ENCODE measurements at places on chromosomes 11 and 22.

GRCh38 chr11:75387736-75388294 lies 11.5 kb upstream of the RPS3 start:
- DNase-seq: no peak

DNA sequence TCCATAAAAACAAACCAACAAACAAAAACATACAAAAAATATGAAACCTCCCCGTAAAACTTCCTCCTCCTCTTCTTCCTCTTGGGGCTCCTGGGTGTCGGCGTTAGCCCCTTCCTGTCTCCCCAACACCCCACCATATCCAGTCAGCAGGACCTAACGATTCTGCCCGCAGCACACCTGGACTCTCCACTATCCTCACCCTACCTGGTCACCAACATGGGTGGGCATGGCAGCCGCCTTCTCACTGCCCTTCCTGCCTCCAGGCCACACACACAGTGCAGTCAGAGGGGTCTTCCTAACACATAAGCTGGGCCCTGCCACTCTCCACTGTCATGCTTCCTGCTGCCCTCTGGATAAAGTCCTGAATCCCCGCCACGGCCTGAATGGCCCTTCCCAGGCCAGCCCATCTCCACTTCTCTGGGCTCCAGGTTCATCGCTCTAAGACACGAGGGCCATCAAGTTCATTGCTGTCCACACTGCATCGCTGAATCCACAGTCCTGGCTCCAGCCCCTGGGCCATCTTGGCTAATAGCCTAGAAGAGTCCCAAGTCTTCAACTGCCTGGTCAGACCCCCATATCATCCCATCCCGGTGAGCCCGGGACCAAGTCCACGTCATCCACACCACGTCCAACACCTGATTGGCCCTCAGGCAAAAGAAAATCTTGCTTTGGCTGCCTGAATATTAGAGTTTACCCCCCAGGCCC lies 76.2 kb downstream of the IGLL1 start:
- DNase-seq: no peak

DNA sequence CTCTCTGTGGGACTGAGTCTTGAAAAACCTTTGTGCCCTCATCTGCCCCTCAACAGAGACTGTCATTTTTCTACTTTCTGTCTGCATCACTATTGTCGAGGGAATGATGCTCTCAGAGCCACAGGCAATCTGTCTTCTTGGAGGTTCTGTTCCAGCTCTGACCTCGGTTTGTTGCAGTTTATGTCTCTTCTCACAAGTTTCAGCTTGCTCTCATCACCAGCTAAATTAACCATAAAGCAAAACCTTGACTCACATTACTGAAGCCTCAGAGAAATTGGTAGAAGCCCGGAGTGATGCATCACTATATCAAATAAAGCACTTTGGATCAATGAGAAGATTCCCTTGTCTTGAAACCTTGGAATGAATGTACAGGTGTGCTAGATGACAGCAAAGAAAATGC lies 60.6 kb upstream of the BLID start:
- no peak for DNase-seq

DNA sequence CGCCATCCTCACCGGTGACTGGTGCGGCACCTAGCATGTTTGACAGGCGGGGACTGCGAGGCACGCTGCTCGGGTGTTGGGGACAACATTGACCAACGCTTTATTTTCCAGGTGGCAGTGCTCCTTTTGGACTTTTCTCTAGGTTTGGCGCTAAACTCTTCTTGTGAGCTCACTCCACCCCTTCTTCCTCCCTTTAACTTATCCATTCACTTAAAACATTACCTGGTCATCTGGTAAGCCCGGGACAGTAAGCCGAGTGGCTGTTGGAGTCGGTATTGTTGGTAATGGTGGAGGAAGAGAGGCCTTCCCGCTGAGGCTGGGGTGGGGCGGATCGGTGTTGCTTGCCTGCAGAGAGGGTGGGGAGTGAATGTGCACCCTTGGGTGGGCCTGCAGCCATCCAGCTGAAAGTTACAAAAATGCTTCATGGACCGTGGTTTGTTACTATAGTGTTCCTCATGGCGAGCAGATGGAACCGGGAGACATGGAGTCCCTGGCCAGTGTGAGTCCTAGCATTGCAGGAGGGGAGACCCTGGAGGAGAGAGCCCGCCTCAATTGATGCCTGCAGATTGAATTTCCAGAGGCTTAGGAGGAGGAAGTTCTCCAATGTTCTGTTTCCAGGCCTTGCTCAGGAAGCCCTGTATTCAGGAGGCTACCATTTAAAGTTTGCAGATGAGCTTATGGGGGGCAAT lies 1.1 kb downstream of the NEAT1 start:
- DNase-seq: no peak

GRCh38 chr11:119055901-119056300 lies 1.1 kb downstream of the HYOU1 start:
- peak; percentile 52 for DNase-seq

DNA sequence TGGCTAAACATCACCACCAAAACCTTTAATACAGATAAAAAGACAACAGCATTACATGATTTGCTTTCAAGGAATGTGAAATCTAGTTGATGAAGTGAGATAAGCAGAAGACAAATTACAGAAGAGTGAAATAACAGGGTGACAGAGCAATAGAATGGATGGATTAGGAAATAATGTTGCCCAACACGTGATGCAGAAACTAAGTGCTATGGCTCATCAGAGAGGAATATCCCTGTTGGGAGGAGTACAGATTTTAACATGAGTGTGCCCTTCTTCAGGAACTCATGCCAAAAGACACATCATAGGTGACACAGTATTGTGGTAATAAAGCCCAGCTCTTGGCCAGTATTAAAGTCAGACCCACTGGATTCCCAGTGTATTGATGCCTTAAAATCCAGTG lies 176.6 kb upstream of the RAG2 start:
- no peak for DNase-seq

- peak; percentile 60 for DNase-seq
Observed at GRCh38 chr22:28904211-28904896, 21.0 kb downstream of the ZNRF3 start.

DNA sequence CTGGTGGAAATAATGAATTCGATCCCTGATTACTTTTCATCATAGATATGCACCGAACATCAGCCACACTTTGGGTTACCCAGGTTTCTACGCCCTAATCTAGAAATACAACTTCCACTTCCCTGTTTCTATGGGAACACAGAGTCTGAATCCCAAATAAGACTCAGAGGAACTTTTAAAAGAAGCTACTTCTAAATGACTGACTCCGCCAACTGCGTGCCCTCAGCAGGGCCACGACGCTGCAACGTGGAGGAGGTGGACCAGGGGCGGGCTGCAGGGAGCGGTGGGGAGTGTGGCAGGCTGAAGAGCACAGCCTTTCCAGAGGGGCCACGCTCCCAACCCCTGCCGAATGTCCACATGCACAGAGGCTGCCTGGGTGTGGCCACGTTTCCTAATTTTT lies 304.0 kb downstream of the SHANK2 start:
- DNase-seq: no peak

- DNase-seq: peak; percentile 27
Observed at GRCh38 chr11:9357041-9357440, 27.4 kb upstream of the IPO7 start.

DNA sequence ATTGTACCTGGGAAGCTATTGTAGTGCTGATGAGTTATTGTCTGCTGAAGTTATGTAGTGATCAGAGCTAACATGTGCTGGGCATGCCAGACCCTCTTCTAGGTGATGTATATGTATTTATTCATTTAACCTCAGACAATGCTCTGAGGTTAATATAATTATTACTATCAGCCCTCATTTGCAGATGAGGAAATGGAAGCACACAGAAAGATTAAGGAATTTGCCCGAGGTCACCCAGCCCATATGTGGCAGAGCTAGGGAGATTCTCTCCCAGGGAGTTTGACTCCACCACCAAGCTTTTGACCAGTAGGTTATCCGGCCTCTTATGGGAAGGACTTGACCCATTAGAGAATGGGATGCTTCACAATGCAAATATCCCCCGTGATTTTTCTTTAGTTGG lies 114.2 kb upstream of the NAV2 start:
- DNase-seq: no peak

GRCh38 chr11:64744544-64745188 lies 724 bp upstream of the RASGRP2 start:
- DNase-seq: no peak

- DNase-seq: no peak
Observed at GRCh38 chr11:35798983-35799382, 136.4 kb downstream of the TRIM44 start.

- DNase-seq: peak; percentile 51
Observed at GRCh38 chr11:36818410-36818809, 220.4 kb upstream of the RAG2 start.

- DNase-seq: peak; percentile 30
Observed at GRCh38 chr22:33918676-33919365, 1.5 kb downstream of the LARGE1 start.

DNA sequence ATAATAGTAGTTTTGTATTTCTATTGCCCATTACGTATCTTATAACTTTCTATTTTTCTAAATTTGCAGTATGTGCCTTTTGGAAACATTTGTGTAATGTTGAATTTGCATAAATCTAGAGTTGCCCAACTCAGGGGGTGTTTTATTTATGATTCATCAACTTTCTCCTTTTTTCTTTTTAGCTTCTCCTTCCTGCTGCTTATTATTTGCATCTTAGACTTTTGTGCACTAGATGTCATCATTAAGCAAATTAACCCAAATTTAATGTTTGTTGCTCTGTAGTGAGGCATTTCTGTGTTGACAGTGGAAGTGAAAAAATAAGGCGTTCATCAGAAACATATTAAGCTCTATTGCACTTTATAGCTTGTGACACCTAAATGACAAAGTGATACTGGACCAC lies 56.2 kb upstream of the ZBED5 start:
- DNase-seq: no peak

- DNase-seq: peak; percentile 90
Observed at GRCh38 chr11:133947321-133947756, 9.4 kb downstream of the IGSF9B start.

- DNase-seq: no peak
Observed at GRCh38 chr22:20028855-20029549, 8.1 kb downstream of the TANGO2 start.

GRCh38 chr11:34721646-34722045 lies 100.8 kb downstream of the EHF start:
- no peak for DNase-seq

DNA sequence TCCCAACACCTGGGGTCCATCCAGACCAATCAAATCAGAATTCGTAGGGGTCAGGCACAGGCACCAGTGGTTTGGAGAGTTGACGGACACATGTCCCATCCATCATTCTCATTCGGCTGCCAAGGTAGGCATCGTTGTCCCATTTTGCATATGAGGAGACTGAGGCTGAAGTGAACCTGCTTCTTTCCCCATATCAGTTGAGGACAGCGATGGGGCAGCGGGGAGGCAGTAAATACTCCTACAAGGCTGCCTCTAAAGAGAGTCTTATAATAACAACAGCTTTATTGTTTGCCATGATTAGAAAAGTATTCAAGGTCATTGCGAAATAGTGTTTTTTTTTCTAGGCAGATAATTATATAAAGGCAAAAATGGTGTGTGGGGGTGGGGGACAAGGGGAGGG lies 1.6 kb upstream of the BEST1 start:
- DNase-seq: no peak

DNA sequence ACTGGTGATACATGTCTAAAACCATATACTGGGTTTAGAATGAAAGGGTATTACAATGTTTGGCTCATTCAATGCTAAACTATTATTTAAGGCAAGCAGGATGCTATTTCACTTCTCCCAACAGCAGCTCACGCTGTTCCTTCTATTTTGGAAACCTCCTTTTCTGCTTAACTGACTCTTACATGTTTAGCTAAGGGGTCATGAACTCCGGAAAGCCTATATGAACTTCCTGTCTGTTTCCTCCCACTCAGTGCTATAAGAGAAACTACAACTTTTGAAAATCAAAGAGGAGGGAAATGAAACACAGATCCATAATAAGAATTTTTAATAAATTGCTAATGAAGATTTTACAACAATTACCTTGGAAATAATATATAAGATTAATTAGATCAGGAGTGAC lies 30.9 kb downstream of the SLC36A4 start:
- no peak for DNase-seq

DNA sequence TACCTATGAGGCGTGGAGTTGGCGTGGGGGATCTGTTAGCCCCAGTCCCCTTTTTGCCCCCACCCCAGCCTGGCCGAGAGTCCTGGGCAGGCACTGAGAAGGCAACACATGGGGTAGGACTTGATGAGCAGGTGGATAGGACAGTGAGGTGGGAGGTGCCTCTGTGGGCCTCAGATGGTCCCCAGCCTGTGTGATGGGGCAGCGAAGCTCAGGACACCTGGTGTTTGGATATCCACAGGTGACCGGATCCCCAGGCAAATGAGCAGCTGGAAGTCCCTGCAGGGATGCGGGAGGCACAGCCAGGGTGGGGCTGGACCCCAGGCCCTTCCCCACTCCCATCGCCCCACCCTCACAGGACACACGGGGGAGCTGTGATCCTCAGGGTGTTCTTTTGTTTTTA lies 9.7 kb downstream of the FBLN1 start:
- no peak for DNase-seq

GRCh38 chr11:2891326-2892214 lies 6.0 kb upstream of the CDKN1C start:
- peak; percentile 53 for DNase-seq

- DNase-seq: no peak
Observed at GRCh38 chr11:26930518-26931247, 63.2 kb upstream of the FIBIN start.

GRCh38 chr11:115784796-115785521 lies 280.7 kb upstream of the CADM1 start:
- no peak for DNase-seq

GRCh38 chr11:61369372-61370348 lies 7.5 kb downstream of the TMEM138 start:
- DNase-seq: no peak

Measured in mesendoderm (in vitro differentiated cells).